ENCODE measurements at places on chromosomes 6 and 20. TPM values are rescaled to one million over a fixed set of nuclear protein-coding genes. Genes with fewer than 3 reads are reported as not detected.

Gene PGC
- not detected for total RNA-seq

Gene MRAP2
- not detected for total RNA-seq

Gene CLPSL1
- total RNA-seq = not detected

Gene NKX2-4
- total RNA-seq = not detected

Gene ARHGAP40
- total RNA-seq = not detected

Gene SLCO4A1
- 8.3 TPM for total RNA-seq

Gene TGM2
- total RNA-seq = 343 TPM
